Stimulated activated CD4-positive, alpha-beta T cell treated with anti-CD3 and anti-CD28 coated beads, Interleukin-1b, Interleukin-23, amount 100 ng/mL, for 1 hour (primary cell): ENCODE measurements at places on chromosomes 4 and X.

- no peak for DNase-seq
Measured at GRCh38 chr4:16418814-16419213, 192.5 kb upstream of the TAPT1 start.

DNA sequence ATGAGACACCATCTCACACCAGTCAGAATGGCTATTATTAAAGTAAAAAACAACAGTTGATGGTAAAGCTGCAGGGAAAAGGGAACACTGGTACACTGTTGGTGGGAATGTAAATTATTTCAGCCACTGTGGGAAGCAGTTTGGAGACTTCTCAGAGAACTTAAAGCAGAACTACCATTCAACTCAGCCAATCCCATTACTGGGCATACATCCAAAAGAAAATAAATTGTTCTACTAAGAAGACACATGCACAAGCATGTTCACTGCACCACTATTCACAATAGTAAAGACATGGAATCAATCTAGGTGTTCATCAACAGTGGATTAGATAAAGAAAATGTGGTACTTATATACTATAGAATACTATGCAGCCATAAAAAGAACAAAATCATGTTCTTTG, 135.0 kb downstream of the REELD1 start:
- no peak for DNase-seq

DNA sequence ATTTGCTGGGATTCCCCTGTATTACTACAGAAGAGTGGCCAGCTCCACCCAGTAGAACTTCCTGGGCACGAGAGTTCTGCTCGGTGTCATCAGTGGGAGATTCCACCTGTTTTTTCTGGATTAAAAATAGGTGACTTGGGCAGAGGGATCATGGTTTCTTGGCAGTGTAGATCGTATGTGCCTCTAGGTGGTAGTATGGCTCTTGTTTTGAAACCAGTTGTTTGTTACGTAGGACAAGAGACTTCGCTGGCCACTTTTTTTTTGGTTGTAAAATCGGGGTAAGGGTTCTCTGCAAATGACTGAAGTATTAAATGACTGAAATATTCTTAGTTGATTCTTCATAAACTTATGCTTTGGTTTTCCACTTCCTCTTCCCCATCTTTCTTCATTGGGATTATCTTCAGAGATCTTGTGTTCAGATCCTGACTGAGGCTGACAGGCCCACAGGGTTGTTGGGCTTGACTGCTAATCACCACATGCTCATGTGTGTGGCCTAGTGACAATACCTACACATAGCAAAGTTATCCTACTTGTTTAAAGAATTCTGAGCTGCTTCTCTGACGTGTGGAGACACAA, 43.8 kb upstream of the WDR1 start:
- DNase-seq, result no peak

DNA sequence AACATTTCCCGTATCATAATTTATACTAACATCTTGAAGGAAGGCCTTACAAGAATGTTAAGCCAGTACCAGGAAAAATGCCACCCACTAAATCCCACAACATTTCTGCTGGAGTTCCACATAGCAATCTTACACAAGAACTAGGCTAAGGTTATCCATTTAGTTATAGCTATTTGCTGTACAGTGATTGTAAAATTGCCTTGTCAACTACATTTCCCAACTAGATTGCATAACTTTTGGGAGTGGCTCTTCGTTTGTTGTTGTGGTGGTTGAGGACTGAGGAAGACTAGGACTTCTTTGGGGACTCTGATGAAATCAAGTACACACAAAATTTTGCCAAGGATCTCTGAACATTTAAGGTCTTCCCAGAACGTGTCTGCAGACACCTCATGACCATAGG, 8.0 kb downstream of the IBSP start:
- no peak for DNase-seq

DNA sequence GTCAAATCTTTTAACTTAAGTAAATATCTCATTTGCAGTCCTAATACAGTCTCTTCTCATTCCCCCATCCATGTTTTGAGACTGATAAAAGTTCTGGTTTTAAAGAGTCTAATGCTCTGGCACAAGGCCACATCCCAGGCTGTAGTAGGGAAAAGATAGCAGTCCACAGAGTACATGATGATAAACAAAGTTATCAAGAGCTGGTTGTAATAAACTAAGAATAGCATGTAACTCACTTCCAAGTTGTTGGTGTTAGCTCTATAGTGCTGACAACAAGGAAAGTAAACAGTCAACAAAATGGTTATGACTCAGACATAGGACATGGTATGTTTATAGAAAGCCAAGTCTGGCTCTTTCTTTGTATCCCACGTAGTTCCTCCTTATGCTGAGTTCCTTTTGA, 21.8 kb upstream of the AREG start:
- no peak for DNase-seq

GRCh38 chr4:41681054-41681453, 67.5 kb downstream of the PHOX2B start:
- no peak for DNase-seq

- no peak for DNase-seq
Measured at GRCh38 chrX:154486052-154486395, 391 bp downstream of the UBL4A start.

DNA sequence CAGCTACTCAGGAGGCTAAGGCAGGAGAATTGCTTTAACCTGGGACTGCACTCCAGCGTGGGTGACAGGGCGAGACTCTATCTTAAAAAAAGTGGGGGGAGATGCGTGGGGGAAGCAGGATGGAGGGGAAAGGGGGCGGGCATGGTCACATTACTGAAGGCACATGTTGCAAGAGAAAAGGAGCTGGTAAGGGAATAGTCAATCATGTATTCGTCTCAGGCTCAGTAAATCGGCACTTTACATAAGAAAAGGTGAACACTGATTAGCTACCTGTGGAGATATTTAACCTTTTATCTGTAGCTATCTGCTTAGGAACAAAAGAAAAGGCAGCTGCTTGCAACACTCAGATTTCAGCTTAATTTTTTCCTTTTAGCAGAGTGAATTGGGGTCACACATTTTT, 132.5 kb downstream of the PLS3 start:
- DNase-seq, result no peak

- DNase-seq, result no peak
Measured at GRCh38 chrX:11241720-11242119, 51.5 kb upstream of the AMELX start.

- DNase-seq, result no peak
Measured at GRCh38 chrX:79169484-79169883, 25.0 kb downstream of the GPR174 start.

GRCh38 chr4:113607998-113608397, 153.5 kb downstream of the CAMK2D start:
- no peak for DNase-seq

- no peak for DNase-seq
Measured at GRCh38 chrX:112753116-112753515, 73.4 kb upstream of the LHFPL1 start.

- no peak for DNase-seq
Measured at GRCh38 chr4:102687373-102687981, 73.3 kb downstream of the MANBA start.

DNA sequence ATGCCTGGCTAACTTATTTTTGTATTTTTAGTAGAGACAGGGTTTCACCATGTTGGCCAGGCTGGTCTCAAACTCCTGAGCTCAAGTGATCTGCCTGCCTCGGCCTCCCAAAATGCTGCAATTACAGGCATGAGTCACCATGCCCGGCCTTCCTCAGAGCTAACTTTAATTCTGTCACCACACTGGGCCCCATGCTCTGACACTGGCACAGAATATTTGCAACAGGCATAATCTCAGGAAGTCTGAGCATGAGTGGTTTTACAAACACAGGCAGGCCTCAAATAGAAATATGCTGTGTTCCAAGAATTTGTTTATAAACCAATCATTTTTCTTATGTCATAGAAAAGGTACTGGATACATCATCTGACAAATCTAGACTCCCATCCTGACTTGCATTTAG, 32.7 kb upstream of the FAM9C start:
- no peak for DNase-seq

GRCh38 chr4:98771959-98772632, 113.7 kb upstream of the TSPAN5 start:
- no peak for DNase-seq

GRCh38 chr4:55706541-55706940, 70.4 kb upstream of the NMU start:
- DNase-seq, result no peak

DNA sequence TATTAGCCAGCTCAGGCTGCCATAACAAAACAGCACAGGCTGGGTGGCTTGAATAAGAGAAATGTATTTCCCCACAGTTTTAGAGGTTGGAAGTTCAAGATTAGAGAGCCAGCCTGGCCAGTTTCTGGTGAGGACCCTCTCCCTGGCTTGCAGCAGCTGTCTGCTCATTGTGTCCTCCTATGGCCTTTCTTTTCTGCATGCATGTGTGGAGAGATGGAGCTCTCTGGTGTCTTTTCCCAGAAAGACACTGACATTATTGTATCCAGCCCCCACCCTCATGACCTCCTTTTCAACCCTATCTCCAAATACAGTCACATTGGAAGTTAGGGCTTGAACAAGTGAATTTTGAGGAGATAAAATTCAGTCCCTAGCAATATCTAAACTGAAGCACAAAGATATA, 263.8 kb upstream of the PABPC4L start:
- no peak for DNase-seq
